ENCODE measurements at places on chromosomes 1 and 21.
A peak's percentile ranks its signal among the peaks of the same experiment; 100 is the strongest.

DNA sequence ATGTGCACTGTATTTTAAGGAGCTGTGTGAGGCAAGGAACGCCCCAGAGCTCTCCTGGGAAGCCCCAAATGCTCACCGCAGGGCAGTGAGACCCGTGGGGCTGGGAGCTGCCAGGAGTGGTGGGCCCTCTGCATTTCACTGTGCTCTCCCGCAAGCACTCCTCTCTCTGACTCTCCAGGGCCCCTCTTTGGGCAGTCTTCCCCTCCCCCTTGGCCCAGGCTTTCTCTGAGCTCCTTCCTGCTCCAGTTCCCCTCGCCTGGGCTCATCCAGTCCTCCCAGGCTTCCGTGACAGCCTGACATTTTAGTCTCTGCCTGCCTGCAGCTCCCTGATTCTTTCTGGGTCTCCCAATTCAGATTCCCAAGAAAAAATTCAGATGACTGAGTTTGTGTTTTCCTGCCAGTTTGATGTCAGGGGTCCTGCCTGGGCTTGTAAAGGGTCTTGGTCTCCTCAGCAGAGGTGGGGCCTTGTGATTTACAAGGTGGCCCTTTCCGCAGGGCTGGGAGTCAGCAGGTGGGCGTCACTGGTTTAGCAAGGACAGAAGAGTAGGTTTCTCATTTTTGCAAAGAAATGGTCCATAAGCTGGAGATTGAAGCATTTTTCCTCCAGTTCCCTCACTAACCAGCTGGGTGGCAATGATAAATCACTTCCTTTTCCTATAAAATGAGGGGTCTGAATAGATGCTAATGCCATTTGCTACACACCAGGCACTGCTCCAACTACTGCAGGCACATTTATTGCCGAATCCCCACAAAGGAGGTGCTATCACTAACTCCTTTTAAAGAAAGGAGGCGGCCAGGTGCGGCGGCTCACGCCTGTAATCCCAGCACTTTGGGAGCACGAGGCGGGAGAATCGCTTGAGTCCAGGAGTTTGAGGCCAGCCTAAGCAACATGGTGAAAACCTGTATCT, 1.9 kb upstream of the CA6 start:
- DNase-seq = no peak

DNA sequence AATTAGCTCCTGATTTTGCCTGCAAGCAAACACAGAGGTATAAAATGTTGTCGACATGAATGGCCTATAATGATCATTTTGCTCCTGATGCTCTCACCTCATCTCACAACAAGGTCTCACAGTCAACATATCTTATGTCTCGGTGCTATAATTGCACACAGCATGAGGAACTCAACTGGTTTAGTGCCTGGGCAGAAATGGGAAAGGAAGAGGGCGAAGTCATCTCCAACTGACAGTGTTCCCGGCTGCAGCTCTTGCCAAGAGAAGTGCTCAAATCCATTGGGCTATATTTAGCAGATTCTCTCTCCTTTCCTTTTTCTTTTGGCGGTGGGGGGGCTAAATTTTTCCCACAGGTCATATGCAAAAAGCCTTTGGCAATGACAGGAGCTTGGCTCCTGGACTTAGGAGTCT, 53.0 kb downstream of the SLC45A1 start:
- no peak for DNase-seq

GRCh38 chr1:46613661-46614603, 2.7 kb downstream of the MOB3C start:
- no peak for DNase-seq

DNA sequence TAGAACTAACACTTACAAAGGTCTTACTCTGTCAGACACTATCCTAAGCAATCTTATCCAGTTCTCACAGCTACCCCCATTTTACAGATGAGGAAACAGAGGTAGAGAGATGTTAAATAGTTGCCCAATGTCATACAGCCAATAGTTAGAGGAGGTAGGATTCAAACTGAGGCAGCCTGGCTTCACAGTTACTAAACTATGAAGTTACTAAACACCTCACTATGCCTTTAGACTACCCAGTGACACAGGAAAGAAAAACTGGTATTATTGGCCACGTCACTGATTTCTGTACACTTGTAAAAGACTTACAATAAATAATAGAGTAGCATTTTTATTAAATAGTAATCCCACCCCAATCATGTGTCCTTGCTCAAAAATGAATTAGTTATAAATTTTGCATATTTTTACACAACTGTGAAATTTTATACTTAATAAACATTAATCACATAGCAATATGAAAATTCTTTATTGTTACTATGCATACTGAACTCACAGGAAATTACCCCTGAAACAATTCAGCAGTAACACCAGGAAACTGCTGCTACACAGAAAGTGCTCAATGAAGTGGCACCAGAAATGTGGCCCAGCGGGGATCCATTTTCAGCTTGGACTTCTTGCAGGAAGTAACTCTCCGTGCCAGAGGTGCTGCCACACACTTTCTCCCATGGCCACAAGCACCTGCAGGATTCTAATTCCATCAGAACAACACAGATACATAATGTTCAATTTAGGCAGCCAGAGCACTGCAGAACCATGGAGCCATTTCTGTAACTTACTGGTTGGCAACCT, 69.4 kb downstream of the VAV3 start:
- no peak for DNase-seq

- DNase-seq = no peak
These were observed 32.4 kb downstream of the GNB1 start for GRCh38 chr1:1858382-1859086.

DNA sequence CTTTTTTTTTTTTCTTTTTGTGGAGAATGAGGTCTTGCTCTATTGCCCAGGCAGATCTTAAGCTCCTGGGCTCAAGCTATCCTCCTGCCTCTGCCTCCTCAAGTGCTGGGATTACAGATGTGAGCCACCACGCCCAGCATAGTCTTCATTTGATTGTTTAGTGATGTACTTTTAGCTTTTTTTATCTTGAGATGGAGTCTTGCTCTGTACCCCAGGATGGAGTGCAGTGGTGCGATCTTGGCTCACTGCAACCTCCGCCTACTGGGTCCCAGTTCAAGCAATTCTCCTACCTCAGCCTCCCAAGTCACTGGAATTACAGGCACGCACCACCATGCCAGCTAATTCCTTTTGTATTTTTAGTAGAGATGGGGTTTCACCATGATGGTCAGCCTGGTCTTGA, 24.0 kb upstream of the LRRC3 start:
- no peak for DNase-seq

DNA sequence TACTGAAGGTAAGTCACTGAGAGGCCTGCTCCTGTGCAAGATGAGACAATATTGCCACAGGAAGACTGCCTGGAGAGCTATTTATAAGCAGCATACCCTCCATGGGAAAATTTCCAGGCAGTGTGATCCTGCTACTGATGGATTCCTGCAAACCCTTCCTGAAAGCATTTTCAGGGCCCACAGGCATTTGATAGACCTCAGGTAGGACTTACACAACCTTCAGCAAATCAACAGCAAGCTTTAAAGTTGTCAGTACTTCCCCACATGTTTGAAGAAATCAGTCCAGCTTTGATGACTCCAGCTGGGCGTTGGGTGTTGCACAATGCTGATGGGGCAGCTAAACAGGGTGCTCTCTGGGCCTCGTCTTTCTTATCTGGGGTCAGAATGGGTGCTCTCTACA, 108.8 kb downstream of the PLXNA2 start:
- DNase-seq = no peak

GRCh38 chr1:220363196-220363837, 91.1 kb upstream of the RAB3GAP2 start:
- no peak for DNase-seq

GRCh38 chr1:28887419-28887834, 26.9 kb upstream of the EPB41 start:
- peak; percentile 82 for DNase-seq

- no peak for DNase-seq
These were observed 39.0 kb downstream of the APP start for GRCh38 chr21:26131554-26131953.

DNA sequence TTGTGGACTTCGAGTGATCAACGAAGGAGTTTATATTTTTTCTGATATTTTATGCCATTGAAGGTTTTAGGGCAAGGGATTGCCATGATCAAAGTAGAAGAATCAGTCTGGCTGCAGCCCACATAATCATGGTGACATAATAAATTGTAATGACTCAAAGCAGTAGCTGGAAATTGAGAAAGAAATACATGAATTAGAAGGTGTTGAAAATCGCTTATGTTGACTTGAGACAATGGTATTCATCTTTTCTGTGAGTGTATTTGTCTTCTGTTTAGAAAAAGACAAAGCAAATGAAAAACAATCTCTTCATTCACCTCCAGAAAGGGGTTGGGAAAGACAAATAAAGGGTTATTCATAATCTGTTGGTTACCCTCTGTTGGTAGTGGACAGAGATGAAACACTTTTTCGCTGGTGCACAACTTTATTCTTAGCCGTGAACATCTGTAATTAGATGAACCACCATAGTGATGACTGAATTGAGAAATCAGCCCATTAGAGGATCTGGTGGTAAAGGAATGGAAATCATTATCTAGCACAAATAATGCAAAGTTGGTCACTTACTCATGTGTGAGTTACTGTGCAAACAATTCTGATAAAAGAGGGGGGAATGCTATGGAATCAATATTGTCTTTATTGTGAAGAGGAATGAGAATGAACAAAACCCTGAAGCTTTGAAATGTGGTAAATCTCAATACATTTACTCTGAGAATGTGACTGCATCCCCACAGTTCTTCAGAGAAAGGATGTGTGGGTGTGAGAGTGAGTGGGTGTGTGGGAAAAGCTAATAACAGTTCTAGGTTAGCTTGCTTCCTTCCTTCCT, 121.8 kb downstream of the NTNG1 start:
- DNase-seq = no peak

- DNase-seq = no peak
These were observed 29.0 kb upstream of the SLAMF1 start for GRCh38 chr1:160675641-160676410.

- DNase-seq = no peak
These were observed 18.5 kb downstream of the SLC66A1 start for GRCh38 chr1:19330449-19331135.

DNA sequence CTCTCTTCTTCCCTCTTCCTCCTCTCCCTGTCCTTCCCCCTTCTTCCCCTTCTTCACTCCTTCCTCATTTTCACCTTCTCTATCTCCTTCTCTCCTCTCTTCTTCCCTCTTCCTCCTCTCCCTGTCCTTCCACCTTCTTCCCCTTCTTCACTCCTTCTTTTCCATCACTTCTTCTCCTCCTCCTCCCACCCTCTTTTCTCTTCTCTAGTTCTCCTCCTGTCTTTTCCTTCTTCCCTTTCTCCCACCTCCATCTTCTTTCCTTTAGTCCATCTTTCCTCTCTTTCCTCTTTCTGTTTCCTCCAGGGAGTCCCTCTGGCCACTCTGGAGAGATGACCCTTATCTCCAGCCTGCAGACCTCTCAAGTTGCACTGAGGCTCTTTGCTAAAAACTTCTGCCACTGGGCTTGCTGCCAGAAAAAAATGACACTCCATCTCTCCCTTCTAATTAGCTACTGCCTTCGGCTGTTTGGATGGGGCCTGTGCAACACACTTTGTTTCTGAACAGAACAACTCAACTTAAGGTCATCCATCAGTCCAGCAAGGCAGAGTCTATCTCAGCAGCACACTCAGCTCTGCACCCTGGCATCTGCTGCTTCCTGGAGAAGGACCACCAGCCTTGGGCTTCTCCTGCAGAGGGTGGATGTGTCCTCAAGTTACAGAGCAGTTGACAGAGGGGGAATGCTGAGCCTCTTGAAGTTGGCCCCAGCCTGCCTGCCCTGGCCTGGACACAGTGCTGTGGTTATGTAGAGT, 538.8 kb downstream of the MATN1 start:
- DNase-seq = no peak

- no peak for DNase-seq
These were observed 209.1 kb upstream of the LYPLAL1 start for GRCh38 chr1:218964471-218965185.

GRCh38 chr21:35540950-35541638, 492.0 kb upstream of the RUNX1 start:
- DNase-seq = no peak

GRCh38 chr1:87951852-87952251, 623.2 kb downstream of the LMO4 start:
- no peak for DNase-seq

GRCh38 chr1:86852289-86852688, 61.6 kb downstream of the SELENOF start:
- DNase-seq = no peak

DNA sequence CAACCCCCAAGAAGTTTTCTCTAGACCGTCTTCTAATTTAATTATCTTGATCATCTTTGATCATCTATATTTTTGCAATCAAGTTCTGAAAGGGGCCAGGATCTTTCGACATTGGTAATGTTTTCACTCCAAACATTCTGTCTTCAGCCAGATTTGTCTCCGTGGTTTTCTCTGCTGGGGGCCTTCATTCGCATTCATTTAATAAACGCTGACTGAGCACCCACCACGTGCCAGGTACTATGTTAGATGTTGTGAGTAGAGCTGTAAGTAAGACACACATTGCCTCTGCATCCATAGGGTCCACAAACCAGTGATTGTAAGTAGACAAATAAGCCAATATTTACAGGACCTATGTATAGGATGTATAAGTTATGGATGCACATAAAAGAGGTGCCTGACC, 134.5 kb upstream of the MROH9 start:
- DNase-seq = no peak

GRCh38 chr1:185477638-185478580, 160.9 kb upstream of the IVNS1ABP start:
- DNase-seq = no peak

DNA sequence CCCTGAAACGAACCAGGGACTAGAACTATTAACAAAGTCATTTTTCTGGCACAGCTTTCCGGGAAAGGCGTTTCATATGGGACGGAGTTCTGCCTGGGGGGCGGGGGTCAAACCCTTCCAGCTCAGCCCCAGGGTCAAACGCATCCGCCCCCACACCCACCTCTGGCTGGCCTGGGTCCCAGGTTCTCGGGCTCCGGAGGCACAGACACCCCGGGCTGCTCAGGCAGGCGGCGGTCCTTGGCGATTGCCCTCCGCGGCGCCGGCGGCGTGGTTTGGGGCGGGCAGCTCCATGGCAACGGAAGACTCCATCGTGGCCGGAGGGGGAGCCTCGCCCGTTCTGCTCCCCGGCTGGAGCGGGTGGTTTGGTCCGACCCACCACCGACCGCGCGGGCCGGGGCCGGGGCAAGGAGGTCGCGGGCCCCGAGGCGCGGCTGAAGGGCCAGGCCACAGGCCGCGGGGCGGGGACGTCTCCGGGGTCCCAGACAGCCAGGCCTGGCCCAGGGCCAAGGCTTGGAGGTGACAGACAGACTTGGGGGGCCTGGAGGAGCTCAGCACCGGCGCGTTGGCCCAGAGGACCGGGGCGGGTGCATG, at the start of gene CFAP74:
CFAP74 (minus strand) TSS at position 246 of the 591 bp plus-strand sequence. CDS start 12,830 bp downstream, outside the sequence.
- DNase-seq = no peak

DNA sequence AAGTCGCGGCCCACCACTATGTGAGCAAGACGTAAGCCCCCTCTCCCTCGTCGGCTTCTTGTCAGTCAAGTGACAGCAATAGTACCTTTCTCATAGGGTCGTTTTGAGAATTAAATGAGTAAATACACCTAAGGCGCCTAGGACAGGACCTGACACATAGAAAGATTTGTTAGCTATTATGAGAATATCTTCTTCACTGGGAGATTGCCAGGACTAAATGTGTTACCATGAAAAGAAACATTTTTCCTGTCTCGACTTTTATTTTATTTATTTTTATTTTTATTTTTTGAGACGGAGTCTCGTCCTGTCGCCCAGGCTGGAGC, 798 bp downstream of the PMF1 start:
- DNase-seq = no peak

Data from activated gamma-delta T cell (primary cell).